NCI-H1436 treated with DMSO at 0.1 percent for 48 hours (cell line): ENCODE measurements at places on chromosomes 3 and 15.

GRCh38 chr3:100335434-100335833, 877 bp downstream of the NIT2 start:
- no peak for DNase-seq

GRCh38 chr3:187296058-187296457, 4.5 kb upstream of the MASP1 start:
- DNase-seq: no peak

- DNase-seq: no peak
These were observed 141.6 kb upstream of the SLC2A2 start for GRCh38 chr3:171168086-171168485.

- DNase-seq: no peak
These were observed 80.6 kb downstream of the OCA2 start for GRCh38 chr15:28018291-28019044.

DNA sequence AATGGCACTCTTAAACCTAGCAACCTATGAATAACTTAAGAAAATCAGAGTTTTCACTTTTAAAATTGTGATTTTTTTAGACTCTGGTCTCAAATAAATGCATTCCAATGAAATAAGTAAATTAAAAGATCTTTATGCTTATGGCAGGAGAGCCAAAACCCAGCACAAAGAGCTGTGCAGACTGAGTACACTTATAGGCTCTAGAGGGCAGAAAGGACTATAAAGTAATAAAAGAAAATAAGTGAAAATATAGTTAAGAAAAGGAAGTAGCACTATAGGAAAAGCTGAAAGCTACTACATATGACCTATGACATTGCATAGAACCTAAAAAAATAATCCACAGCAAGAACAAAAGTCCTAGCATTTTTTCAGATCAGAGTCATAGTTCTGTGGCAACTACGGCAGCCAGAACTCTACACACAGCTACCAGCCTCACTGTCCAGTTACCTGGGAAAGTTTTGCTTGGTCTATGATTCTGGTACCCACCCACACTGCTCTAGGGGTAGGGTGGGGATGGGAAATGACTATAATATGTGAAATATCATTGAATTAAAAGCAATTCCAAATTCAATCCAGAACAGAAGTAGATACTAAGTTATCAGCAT, 30.5 kb downstream of the CLASP2 start:
- no peak for DNase-seq

- no peak for DNase-seq
These were observed 19.2 kb upstream of the TKT start for GRCh38 chr3:53274938-53275605.

DNA sequence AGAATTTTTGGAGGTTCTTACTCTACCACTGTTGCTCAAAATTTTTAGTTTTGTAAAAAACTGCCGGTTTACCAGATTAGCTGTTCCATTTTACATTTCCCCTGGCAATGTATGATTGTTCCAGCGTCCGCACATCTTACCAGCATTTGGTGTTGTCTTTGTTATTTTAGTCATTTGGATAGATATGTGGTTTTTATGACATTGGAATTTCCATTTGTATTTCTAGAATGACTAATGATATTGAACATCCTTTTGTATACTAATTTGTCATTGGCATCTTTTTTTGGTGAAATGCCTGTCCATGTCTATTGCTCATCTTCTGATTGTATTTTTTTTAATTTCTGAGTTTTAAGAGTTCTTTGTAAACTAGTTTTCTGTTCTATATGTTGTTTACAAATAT, 28.5 kb downstream of the LRRC28 start:
- DNase-seq: no peak

GRCh38 chr3:189270248-189270832, 98.6 kb downstream of the TPRG1 start:
- peak; percentile 73 for DNase-seq

GRCh38 chr3:14467814-14468620, 65.6 kb downstream of the SLC6A6 start:
- DNase-seq: no peak

DNA sequence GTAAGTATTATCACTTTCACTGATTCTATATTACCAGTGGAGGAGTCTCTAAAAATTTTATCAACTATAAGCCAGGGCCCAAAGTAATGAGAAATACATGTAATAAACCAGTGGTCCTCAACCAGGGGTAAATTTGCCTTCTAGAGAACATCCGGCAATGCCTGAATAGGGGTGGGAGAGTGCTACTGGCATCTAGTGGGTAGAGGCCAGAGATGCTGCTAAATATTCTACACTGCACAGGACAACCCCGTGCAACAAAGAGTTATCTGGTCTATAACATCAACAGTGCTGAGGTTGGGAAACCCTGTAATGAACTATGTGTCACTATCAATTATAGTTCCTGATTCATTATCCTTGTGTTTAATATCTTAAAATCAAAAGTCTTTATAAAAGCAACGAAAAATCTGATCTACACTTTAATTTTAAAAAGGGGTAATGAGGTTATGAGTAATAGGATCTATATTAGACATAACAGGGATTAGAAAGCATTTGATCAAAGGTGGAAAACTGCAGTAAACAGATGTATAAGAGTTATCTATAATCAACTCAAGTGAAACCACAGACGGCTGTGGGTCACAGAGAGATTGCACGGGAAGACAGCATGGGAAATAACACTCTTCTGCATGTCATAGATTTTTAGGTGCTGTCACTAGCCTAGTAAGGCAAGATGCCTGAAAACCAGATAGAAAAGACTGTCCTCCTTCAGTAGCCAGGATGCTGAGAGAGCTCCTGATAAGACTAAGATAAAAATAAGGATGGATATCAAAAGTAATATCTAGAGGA, 2.0 kb downstream of the LYSMD2 start:
- DNase-seq: no peak

DNA sequence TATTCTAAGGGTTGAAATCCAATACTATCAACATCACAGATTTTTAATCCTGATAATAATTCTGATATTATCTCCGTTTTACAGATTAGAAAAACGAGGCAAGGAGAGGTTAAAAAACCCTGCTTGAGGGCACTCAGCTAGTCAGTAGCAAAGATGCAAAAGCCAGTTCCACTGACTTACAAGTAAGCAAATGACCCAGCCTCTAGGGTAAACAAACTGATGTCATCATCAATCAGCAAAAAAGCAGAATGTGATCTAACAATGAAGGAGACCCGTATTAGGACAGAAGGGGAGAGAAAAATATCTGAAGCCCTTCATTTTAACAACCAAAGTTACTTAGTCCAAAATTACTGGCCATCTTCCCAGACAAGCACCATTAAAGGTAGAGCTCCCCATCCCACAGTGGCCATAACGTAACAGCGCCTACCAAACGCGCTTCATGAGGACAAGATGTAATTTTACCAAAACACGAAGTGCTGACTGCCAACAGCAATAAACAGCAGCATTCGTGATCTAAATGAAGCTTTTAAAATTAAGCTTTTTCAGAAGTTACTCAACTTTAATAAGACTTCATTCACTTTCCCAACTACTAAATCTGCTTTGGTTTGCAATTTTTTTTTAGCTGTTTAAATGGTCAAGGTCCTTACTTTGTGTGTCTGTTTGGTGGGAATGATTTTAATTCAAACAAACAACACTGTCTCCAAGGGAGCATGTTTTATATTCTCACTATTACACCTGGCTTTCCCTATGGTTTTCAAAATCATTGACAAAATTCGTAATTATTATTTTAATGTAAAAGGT, 176.6 kb downstream of the OSBPL10 start:
- no peak for DNase-seq

GRCh38 chr3:132773071-132773619, 50.9 kb upstream of the NPHP3 start:
- no peak for DNase-seq

GRCh38 chr15:76330080-76330680, 6.4 kb upstream of the ISL2 start:
- DNase-seq: no peak

- DNase-seq: no peak
These were observed 4.7 kb downstream of the ANKDD1A start for GRCh38 chr15:64916365-64916764.

DNA sequence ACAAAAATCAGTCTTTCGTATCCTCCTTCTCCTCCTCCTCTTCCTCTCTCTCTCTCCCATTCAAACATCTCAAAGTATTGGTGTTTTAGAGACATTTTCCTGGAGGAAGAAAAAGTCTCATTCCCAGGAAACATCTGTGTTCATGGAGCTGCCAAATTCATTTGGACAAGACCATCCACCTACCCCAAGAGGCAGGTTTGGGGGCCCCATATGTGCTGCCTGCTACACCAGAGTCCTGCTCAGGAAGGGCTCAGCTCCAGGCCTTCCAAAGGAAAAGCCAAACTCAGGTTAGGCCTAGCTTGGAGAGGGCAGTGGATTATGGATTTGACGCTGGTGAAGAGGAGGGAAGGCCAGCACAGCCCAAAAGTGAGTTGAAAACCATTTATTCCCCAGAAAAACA, 131.2 kb downstream of the SRGAP3 start:
- DNase-seq: no peak

- DNase-seq: no peak
These were observed 356.4 kb downstream of the MFSD1 start for GRCh38 chr3:159158213-159158612.

- DNase-seq: no peak
These were observed 68.7 kb downstream of the CHRD start for GRCh38 chr3:184448321-184449160.

GRCh38 chr3:123993818-123994217, 1.9 kb upstream of the ROPN1 start:
- no peak for DNase-seq

DNA sequence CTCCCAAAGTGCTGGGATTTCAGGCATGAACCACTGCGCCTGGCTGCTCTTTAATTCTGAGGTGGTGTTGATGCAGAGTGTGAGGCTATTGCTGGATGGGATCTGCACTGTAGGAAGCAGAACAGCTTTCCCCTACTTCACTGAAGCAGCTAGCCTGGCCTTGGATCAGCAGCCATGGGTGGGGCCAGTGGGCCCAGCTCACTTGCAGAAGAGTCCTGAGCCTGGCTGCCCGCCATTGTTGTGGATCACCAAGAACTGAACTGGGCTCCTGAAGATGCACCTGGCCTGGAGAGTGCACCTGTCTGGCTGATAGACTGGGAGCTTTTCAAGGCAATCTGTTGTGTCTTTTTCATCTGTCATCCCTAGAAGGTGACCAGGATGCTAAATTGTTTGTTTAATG, 11.9 kb downstream of the TLNRD1 start:
- DNase-seq: no peak

DNA sequence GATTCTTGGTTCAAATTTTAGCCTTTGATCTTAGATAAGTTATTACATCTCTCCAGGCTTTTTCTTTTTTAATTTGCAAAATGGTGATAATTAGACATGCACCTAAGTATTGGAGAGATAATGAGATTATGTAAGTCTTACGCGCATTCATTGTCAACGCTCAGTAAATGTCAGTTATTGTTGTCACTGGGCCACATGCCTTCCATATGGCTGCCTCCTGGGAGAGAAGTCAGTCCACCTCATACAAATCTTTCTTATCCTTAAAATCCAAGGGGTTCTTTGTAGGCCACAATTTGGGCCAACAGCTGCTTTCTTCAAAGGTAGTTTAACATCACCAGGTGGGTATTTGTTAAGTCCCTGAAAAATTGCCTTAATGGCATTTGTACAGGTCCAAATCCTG, 25.5 kb upstream of the PTPRG start:
- no peak for DNase-seq
